ENCODE measurements at places on chromosomes 7 and 10.

DNA sequence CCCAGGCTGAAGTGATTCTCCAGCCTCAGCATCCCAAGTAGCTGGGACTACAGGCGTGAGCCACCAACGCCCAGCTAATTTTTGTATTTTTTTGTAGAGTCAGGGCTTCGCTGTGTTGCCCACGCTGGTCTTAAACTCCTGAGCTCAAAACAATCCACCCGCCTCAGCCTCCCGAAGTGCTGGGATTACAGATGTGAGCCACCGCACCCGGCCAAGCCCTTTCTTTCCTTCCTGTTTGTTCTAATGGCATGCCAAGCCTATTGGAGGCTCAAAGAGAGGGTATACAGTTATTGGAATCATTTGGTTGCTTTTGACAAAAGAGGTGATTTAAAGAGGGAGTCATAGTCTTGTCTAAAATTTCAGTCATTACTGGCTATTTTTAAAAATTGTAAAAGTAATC, 46.0 kb upstream of the TRIM8 start:
- no peak for DNase-seq

GRCh38 chr10:1214882-1215540, 158.8 kb downstream of the WDR37 start:
- no peak for DNase-seq

DNA sequence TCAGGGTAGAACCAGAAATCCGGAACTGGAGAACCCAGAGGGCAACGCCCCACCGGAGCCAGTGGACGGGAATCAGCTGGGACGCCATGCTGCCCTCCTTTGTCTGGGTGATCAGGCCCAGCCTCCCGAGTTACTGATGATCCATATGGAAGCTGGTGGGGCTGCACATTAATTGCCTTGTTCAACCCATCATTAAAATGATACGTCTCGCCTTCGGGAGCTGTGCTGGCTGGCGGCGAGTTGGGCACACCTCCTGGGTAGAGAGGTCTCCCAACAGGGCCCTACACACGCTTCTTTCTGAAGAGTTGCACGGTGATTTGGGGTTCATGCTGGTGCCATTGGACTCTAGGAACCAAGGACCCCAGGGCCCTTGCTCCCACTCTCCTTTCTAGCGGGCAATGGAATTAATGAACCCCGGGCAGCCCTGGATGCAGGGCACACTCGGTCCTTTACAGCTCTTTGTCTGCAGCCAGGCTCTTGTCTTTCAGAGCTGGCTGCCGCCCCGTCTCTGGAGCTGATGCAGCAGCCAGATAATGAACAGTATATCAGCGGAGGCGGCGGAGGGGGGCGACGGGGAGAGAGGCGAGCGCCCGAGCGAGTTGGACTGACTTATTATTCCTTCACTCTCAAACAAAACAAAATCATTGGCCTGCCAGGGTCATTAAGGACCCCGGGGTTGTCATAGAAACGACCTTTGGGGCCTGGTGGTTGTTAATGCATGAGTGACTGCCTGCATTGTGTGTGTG, 412.2 kb upstream of the ZMIZ1 start:
- DNase-seq, result no peak

GRCh38 chr10:112985690-112986543, 35.9 kb downstream of the TCF7L2 start:
- DNase-seq, result peak; percentile 71

- no peak for DNase-seq
Observed at GRCh38 chr10:128468462-128468861, 342.2 kb upstream of the MKI67 start.

- DNase-seq, result no peak
Observed at GRCh38 chr7:86747698-86748097, 104.0 kb downstream of the GRM3 start.

DNA sequence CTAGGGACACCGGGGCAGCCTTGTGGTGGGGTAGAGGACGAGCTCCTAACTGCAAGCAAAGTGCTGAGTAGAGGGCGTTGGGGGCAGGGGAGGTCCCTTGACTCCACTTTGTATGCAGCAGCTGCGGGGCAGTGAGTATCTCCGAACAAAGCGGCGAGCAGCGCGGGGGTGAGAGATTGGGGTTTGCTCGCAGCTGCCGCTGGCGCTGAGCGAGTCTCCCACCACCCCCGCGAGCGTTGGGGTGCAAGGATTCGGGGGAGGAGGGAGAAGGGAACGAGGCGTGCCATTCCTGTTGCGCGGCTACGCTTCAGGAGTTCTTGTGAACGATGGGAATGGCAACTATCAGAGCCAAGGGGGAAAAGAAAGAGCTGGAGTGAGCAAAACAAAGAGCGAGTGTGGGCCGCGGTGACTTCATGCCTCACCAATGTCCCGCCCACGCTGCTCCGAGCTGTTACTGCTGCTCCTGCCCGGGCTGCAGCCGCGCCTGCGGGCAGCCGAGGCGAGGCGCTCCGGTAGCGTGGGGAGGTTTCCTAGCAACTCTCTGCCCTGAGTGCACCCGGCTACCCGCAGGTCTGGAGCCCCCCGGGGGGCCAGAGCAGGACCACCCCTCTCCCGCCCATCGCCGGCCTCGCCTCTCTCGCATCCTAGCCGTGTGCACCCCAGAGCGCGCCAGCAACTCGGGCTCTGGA, at the start of gene ITGB8:
TSS of gene ITGB8 (plus strand) at position 662 of the 689 bp plus-strand sequence. CDS start 907 bp downstream, outside the sequence.
- peak; percentile 89 for DNase-seq

DNA sequence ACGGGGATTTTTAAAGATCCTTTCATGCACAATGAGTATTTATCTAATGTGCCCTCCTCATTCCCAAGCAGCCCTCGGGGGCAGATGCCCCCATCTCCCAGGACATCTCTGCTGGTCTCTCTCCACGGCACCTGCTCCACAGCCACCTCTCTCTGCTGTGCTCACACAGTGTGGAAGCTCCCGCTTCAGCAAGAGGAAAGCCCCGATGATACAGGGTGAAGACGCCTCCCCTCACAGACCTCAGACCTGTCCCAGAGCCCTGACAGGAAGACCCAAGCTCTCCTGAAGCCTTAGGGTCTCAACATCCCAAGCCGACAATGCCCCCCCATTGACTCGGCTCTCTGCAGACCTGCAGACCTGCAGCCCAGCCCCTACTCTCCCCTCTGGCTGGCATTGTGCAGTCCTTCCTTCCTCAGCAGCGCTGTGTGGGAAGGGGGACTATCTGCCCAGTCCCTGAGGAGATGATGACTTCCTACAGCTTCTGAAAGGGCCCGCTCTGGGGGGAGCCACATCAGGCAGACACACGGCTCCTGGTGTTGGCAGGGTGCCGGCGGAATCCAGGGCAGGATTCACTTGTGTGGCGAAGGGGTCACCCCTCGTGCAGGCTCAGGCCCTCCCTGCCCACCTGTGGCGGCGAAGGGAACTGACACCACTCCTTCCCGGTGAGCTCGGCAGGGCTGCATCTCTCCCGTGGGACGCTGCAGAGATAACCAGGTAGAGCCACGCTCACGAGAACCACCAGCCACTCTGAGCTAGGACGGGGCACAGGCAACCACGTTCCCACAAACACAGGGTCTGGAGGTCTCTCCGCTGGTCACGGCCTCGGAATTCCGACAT, 61.8 kb downstream of the PTPRN2 start:
- no peak for DNase-seq

DNA sequence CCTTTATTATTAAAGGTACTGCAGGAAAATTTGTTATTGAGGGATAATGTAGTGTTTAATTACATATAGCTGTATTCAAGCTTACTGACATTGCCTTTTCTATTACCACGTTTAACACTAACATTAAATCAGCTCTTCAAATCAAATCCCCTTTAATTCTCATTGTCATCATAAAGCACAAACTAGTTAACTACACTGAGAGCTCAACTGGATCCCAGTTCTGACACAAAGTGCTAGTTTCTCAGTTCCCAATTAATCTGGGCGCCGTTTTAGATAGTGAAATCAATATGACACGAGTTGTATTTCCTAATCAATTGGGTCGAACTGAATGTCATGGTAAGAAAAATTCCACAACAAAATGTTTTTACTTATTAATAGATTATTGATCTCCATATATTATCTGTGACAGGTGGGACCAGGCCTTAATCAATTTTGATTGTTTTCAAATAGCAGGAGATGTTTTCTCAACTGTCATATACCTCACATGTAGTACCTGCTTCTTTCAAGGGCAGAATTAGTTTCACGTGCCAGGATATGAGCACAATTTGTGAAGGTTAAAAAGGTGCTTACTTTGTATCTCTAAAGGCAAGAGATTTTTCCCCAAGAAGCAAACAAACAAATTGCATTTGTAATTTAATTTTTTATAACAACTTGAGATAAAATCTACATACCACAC, 71.0 kb downstream of the AASS start:
- DNase-seq, result no peak

- DNase-seq, result no peak
Observed at GRCh38 chr10:58898854-58899573, 277.4 kb upstream of the PHYHIPL start.

DNA sequence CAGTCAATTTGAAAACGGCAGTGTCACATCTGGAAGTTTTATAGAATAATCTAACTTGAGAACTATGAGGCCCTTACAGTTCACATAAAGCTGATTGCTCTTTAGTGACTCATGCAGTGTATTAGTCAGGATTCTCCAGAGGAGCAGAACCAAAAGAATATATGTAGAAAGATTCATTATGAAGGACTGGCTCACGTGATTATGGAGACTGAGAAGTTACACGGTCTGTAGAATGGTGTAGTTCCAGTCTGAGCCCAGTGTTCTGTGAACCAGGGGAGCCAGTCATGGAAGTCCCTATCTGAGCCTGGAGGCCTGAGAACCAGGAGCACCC, 21.5 kb downstream of the RBM33 start:
- DNase-seq, result peak; percentile 88

DNA sequence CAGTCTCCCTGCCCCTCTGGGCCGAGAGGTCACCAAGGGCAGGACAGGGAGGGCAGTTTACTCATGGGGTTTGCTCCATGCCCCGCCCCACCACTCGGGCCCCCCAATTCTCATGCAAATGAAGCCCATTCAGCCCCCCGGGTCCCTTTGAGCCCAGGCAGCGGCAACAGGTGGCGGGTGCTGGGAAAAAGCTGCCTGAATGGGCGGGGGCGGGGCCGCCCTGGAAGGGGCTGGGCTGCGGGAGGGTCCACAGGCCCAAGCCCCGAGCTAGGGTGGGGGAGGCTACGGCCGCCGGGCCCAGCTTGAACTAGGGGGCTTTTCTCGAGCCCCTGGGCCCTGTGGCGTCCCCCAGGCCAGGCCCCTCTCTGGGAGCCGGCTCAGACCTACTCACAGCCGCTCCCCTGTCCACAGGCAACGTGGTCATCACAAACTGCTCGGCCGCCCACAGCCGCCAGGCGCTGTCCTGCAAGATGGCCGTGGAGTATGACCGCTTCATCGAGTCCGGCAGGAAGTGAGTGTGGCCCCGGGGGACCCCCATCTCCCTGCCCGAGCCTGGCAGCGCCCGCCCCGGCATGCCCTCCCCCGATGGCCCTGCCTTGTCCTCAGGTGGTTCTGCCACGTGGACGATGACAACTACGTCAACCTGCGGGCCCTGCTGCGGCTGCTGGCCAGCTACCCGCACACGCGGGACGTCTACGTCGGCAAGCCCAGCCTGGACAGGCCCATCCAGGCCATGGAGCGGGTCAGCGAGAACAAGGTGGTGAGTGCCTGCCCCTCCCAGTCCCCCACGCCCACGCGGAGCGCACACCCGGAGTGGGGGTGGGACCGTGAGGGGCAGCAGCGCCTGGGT, 5.5 kb downstream of the LFNG start:
- DNase-seq, result no peak

DNA sequence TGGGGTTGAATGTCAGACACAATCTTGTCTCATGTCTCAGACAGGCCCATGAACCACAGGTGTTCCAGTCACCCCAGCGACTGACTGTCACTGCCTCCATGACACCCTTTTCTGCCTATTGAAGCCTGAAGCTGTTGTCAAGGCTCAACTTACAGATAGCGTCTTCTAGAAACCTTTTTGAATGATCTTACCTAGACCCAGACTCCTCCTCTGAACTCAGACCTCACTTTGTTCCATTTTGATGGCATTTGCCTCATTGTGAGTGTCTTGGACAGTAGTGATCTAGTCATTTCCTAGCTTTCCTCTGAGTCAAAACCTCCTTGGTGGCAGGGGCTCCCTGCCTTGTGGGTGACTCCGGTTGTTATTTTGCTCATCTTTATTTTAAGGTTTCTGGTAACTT, 98.3 kb upstream of the AGK start:
- DNase-seq, result no peak

DNA sequence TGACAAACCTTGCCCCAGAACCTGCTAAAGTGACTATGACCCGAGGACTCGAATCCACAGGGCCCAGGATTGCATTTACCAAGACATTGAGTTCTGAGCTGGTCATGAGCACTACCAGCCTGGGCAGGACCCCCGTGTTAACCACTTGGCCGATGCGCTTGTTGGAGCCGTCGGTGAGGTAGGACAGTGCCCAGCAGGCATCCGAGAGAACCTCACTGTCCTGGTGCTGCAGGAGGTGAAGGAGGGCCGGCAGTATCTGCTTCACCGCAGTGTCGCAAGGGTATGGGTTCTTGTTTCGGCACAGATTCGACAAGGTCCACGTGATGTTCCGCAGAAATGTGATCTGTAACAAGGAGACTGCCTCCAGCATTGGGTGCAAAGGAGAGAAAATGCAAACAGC, 19.7 kb downstream of the KPNA7 start:
- DNase-seq, result no peak

- DNase-seq, result no peak
Observed at GRCh38 chr10:61901829-61902444, 438 bp downstream of the ARID5B start.

- DNase-seq, result no peak
Observed at GRCh38 chr7:127890726-127891125, 140.5 kb downstream of the LRRC4 start.

DNA sequence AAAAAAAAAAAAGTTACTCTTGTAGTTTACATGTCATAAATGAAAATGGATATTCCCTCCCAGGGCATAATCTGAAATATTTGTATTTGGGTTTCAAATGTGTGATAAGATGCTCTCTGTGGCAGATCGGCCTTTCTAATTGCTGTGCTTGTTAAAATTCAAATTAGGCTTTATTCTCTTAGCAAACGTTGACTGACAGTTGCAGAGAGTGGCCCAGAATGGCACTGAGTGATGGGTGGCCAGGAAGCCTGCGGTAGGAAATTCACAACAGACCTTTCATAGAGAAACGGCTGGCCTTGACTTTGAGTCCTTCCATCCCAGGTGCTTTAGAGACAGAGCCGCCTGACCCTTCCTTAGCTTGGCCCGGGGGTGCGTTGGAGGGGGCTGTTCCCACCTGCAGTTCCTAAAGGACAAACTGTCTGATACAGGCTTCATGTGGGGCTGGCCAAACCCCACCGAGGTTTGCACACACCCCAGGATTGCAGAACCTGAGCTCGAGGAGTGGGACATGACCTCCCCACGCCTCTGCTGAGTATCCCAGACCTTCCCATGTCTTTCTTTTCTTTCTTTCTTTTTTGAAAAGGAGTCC, 152.7 kb downstream of the CUX1 start:
- DNase-seq, result no peak

GRCh38 chr10:34131152-34131551, 683.9 kb downstream of the PARD3 start:
- DNase-seq, result no peak

DNA sequence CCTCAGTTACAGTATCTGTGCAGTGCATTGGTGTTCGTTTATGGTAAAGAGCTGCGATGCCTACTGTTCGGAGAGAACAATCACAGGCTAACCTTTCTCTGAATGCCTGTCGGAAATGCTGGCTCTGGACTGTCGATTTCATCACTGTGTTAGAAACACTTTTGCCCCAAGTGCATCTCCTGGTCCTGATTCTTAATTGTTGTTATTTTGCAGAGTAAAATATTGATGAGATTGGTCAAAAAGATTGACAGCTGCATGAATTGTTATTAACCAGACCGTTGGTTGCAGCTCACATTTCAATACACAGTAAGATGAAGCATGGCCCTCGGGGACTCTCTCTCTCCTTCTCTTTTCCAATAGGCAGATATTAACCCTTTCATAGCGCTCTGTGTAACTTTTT, 557.4 kb upstream of the ADARB2 start:
- DNase-seq, result no peak

- peak; percentile 41 for DNase-seq
Observed at GRCh38 chr7:54738737-54739136, 20.3 kb downstream of the SEC61G start.

Measured in fibroblast of upper back skin (primary cell).